ENCODE measurements at places on chromosomes 6 and 20.

DNA sequence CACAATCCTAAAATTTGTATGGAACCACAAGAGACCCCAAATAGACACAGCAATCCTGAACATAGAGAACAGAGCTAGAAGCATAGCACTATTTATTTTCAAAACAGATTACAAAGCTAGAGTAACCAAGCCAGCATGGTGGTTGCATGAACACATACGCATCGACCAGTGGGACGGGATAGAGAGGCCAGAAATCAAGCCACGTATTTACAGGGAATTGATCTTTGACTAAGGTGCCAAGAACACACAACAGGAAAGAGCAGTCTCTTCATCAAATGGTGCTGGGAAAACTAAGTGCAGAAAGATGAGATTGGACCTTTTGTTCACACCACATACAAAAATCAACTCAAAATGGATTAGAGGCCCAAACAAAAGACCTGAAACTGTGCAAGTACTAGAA is 21.1 kb downstream of the TTLL2 start:
- DNase-seq: no peak

DNA sequence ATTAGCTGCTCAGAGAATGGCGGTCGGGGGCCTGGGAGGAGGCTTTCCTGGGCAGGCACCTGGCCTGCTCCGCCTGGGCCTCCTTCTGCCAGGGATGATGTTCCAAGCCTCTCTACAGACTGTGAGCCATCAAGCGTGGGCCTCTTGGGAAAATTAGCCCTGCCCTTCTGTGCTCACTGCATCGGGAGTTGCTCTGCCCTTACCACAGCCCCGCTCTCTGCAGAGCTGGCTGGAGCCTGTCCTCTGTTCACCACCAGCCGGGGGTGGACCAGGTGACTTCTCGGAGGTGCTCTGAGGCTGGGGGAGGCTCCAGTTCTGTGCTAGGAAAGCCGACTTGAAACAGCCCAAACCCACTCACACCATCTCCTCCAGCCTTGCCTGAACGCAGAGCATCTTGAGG is 24.2 kb downstream of the MDGA1 start:
- no peak for DNase-seq

- DNase-seq: no peak
Observed at GRCh38 chr20:63898882-63899558, 4.1 kb downstream of the DNAJC5 start.

GRCh38 chr20:62311150-62311549 is 8.4 kb downstream of the ADRM1 start:
- no peak for DNase-seq

GRCh38 chr20:37697314-37697713 is 3.5 kb downstream of the CTNNBL1 start:
- no peak for DNase-seq

DNA sequence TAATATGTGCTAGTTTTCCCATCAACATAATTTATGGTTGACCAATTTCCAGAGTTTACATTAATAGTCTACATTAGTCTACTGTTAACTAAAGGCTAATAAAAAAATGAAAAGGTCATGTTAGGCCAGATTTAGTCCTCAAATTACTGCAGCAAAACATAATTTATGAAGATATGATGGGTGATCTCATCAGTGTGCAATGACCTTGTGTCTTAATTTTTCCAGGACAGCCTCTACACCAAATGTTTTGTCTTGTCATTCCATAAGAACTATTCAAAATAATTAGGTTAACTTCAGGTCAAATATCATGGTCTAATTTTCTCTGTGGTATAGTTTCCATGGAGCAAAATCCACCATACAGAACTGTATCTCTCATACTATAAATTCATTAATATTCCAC is 234.2 kb downstream of the COL12A1 start:
- no peak for DNase-seq

DNA sequence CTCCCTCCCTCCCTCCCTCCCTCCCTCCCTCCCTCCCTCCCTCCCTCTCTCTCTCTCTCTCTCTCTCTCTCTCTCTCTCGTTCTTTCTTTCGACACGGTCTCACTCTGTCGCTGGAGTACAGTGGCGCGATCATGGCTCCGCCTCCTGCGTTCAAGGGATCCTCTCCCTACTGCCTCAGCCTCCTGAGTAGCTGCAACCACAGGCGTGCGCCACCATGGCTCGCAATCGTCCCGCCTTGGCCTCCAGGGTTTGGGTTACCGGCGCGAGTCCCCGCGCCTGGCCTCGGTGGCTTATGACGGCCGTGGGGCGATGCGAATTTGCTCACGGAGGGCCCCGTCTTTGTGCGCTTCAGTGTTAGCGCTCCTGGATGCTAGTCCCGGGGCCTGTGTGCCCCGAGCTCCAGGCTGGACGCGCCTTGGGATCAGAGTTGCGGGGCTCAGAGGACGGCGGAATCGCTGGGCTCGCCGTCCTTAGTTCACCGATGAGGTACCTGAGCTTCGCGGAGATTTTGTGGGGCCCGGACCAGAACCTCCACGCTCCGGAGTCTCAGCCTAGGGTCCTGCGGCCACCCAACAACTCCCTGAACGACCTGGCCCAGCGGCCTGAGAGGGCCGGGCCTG is 45.2 kb downstream of the MCUR1 start:
- no peak for DNase-seq

DNA sequence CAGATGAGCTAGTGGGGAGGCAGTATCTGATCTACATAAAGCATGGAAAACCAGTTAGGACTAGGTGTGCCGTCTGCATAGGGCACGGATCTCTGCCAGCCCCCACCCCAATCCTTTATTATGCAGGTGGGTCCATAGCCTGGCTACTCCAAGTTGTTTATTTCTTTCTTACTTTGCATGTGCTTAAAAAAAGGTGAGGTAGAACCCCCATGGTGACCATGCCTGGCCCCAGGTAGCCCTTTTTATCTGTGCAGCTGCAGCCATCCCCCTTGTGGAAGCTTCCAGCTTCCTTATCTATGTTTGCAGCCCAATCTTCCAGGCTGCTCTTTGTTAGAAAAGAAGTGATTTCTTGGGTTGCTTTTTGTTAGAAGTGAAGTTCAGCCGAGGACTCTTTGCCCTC is 9.0 kb upstream of the TREM2 start:
- no peak for DNase-seq

DNA sequence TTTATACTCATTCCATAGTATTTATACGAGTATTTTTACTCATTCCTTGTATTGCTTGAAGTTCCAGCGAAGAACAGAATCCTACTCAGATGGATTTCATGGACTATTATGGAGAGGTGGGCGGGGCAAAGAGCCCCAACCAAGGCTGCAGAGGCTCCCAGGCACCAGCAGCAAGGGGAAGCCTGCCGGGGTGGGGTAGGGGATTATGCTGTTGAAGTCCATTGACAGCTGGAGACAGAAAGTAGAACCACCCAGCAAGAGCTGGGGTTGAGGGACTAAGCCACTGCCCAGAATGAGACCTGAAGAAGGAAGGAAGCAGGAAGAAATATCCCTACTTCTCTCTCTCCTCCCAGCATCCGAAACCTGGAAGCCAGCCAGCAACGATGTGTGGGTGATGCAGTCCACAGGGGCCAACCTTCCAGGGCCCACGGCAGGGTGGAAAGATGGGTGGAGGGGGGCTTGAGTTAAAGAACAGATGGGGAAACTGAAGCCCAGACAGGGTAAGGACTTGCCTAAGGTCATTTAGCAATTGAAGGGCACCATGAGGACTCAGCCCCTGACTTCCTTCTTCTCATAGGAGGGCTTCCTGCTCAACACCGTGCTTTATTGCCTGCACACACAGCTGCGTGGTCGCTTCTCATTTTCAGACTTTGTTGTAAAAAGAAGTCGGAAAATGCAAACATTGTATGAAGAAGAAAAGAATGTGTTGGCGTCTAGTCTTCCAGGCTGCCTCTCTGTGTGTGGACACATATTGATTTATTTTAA is 18.3 kb upstream of the GTSF1L start:
- no peak for DNase-seq

DNA sequence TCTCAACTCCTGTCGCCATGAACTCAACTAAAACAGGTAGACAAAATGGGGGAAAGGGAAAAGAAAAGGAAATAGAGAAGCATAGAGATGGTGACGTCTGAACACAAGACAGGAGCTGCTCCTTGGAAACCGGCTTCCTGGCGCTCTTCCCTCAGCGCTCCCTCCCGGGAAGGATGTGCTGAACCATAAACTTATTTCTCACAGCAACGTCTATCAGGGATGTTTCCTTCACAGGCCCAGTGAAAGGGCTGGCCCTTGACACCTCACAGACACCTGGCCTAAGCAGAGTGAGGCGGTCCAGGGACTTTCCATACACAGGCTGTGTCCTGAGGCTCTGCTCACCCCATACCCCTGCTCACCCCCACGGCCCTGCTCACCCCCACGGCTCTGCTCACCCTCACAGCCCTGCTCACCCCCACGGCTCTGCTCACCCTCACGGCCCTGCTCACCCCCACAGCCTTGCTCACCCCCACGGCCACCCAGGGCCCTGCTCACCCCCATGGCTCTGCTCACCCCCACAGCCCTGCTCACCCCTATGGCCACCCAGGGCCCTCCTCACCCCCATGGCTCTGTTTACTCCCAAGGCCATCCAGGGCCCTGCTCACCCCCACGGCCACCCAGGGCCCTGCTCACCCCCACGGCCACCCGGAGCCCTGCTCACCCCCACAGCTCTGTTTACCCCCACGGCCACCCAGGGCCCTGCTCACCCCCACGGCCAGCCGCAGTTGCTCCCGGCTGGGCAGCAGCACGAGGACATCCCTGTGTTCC is 653 bp downstream of the FRMD1 start:
- DNase-seq: no peak

GRCh38 chr6:136551103-136551502 is 881 bp upstream of the MAP7 start:
- no peak for DNase-seq

GRCh38 chr6:47714802-47715201 is 16.4 kb downstream of the ADGRF4 start:
- no peak for DNase-seq

GRCh38 chr6:168433898-168434297 is 7.1 kb upstream of the SMOC2 start:
- DNase-seq: no peak

- DNase-seq: no peak
Observed at GRCh38 chr6:112469306-112469705, 122.2 kb downstream of the RFPL4B start.

DNA sequence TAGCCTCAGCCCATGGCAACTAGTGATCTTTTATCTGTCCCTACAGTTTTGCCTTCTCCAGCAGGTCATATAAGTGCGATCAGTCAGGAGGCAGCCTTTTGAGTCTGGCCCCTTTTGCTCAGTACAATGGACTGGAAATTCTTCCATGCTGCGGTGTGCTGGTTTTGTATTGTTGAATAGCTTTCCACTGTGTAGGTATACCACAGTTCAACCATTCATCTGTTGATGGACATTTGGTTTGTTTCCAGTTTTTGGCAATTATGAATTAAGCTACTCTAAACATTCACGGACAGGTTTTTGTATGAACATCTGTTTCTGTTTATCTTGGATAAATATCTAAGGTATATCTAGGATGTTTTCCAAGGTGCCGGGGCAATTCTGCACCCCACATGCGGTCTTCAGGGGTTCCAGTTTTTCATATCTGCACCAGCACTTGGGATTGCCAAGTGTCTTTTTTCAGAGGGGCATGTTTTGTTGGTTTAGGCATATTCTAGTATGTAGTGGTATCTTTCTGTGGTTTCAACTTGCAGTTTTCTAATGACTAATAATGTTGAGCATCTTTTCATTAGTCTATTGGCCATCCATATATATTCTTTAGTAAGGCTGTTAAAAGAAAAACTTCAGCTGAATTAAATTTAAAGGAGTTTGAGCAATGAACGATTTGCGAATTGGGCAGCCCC is 141.0 kb downstream of the TFAP2C start:
- DNase-seq: no peak

GRCh38 chr6:3687847-3688246 is 63.7 kb downstream of the PXDC1 start:
- DNase-seq: no peak

GRCh38 chr6:119524410-119524809 is 174.8 kb upstream of the MAN1A1 start:
- DNase-seq: no peak

GRCh38 chr20:62606551-62607201 is 35.6 kb upstream of the SLCO4A1 start:
- no peak for DNase-seq

DNA sequence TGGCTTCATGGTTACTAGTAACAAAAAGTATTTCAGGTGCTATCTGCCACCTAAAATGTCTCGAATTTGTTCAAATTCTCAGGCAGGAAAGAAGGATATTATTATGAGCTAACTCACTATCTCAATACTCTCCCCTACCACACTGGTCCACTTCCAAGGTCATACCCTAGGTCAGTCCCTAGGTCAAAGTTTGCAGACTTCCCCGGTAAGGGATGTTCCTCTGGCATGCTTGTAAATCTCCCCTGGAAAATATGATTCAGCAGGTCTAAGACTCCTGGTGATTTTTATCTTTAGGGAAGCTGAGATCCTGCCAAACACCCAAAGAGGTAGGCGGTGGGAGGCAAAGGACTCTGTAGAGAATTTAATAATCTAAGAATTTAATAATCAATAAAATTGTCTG is 6.7 kb downstream of the AHCY start:
- DNase-seq: no peak

GRCh38 chr6:135286962-135287538 is 105.9 kb downstream of the MYB start:
- no peak for DNase-seq

DNA sequence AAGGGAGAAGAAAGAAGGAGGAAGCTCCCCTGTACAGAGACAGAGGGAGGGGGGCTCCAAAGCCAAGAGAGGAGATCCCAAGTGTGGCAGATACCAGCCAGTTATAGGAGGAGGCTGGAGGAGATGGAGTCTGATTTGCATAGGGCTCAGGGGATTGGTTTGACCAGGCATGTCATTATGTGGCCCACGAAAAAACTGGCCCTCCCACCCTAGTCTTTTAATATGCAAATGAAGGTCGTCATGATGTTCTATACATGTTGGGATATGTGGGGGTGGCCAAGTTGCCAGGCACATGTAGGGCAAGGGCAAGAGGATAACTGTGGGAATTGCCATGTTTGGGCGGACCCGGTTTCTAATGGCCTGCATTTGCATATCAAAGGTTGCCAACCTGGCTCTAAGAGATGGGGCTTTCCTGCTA is 17.6 kb upstream of the ZFP64 start:
- DNase-seq: no peak

DNA sequence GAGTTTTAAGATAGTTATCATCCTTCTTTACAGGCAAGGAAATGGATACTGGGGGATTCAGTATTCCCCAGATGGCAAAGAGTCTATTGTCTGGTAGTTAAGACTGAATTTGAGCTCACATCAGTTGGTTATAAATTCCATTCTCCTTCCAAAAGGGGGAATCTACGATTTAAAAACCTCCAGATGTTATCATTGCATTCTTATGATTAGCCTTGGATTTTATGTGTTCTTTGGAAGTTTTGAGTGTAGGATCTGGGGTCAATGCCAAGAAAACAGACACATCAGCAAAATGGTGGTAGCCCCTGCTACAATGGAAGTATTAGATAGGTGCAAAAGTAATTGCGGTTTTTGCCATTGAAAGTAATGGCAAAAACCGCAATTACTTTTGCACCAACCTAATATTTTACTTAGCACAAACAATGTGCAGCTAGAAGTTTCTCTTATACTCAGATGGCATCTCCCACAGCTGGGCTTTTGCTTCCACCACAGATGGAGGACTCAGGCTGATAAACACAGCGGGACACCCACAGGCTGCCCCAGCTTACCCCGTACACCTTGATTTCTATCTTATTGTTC is 168.2 kb upstream of the RIN2 start:
- DNase-seq: no peak

Data from stimulated activated CD8-positive, alpha-beta memory T cell treated with anti-CD3 and anti-CD28 coated beads, Interleukin-7, amount 100 ng/mL, for 1 hour (primary cell).